ENCODE measurements at places on chromosomes 6 and 20.

- no peak for DNase-seq
Observed at GRCh38 chr20:23374441-23374840, 12.5 kb downstream of the GZF1 start.

DNA sequence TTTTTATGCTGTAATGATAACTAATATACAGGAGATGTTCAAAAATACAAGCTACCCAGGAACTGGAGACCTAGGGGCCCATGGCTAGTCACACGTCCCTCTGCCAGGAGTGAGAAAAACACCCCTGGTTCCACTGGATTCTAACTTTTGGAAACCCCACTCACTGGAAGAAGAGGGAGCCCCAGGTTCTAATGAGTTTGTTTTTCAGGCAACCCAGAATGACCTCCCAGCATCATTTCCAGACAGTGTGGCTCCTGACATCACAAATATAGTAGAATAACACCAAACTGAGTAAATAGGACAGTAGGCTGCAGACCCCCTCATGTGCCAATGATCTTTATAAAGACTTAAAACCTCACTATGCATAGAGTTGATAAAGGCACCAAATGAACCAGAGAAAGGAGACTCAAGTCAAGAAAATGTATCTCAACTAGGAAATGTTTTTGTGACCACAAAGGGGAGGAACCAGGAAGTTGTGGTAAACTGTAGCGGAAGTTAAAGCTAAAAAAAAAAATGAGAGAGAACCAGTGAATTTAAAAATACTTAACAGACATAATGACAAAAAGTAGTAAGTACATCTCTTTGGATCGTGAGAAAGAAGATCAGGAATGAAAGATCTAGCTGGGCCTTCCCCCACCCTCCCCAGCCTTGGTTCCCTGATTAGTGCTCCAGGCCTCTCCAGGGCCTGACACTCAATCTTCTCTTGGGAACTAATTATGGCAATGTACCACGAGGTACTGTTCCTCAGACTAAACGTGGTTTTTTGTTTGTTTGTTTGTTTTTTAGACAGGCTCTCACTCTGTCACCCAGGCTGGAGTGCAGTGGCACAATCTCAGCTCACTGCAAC is 19.8 kb downstream of the HLA-E start:
- DNase-seq = no peak

GRCh38 chr6:91080871-91081270 is 494.0 kb upstream of the MAP3K7 start:
- no peak for DNase-seq

- no peak for DNase-seq
Observed at GRCh38 chr6:109894181-109894580, 83.9 kb upstream of the GPR6 start.

All from NCI-H1417 treated with DMSO at 0.1 percent for 48 hours (cell line).